ENCODE measurements at places on chromosomes 6 and 20. TPM values are rescaled to one million over a fixed set of nuclear protein-coding genes. Genes with fewer than 3 reads are reported as not detected.

- no peak for DNase-seq
Observed at GRCh38 chr6:142809947-142810346, 135.0 kb downstream of the HIVEP2 start.

DNA sequence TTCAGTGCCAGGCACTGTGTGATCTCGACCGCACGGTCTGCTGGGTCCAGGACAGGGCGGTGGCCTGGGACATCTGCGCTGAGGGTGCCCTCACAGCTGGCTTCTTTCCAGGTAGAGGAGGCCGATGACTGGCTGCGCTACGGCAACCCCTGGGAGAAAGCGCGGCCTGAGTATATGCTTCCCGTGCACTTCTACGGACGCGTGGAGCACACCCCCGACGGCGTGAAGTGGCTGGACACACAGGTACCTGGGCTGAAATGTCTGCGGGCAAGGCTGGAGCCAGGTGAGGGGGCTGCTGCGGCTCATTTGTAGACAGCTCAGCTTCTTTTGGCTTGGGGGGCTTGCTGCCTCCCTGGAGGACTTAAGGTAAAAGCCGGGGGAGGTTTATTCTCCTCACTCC, 26.6 kb downstream of the PYGB start:
- peak; percentile 6 for DNase-seq

GRCh38 chr6:161684731-161685475, 411.0 kb upstream of the AGPAT4 start:
- DNase-seq = no peak

DNA sequence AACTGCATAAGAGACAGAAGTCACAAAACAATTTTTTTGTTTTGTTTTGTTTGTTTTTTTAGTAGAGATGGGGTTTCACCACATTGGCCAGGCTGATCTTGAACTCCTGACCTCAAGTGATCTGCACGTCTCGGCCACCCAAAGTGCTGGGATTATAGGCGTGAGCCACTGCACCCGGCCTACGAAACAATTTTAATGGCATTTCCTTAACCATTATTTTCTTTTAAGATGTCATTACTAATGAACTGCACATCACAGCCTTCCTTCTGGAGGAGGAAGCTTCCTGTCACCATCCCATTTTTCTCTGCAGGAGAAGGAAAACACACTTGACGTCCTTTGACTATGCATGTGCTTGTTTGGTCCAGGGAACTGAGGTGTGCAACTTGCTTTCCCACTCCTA, 125.3 kb upstream of the AKIRIN2 start:
- no peak for DNase-seq

- no peak for DNase-seq
Observed at GRCh38 chr20:62805711-62806382, 1.2 kb downstream of the OGFR start.

- no peak for DNase-seq
Observed at GRCh38 chr6:133887156-133887879, 1.6 kb upstream of the TCF21 start.

- DNase-seq = no peak
Observed at GRCh38 chr6:156185113-156185512, 592.1 kb upstream of the ARID1B start.

TAGAP gene
- total RNA-seq = 10.3 TPM

C6orf58 gene
- not detected for total RNA-seq

RCAN2 gene
- 7.4 TPM for total RNA-seq

CST5 gene
- not detected for total RNA-seq

PPP1R14C gene
- total RNA-seq = 40.6 TPM

PRSS16 gene
- total RNA-seq = 9.0 TPM

Data from transverse colon (tissue), 4 donors.